ENCODE measurements at places on chromosomes 2 and 18. TPM values are rescaled to one million over a fixed set of nuclear protein-coding genes. Genes with fewer than 3 reads are reported as not detected.

The EPB41L3 gene
- 90.5 TPM for total RNA-seq

GRCh38 chr2:153455403-153455802 is 23.2 kb downstream of the RPRM start:
- H3K27ac ChIP-seq, result no peak overlapping the region
- no peaks in the 10 kb centered on the region for H3K36me3 ChIP-seq
- H3K4me3 ChIP-seq, result no peak overlapping the region
- no peak for DNase-seq

DNA sequence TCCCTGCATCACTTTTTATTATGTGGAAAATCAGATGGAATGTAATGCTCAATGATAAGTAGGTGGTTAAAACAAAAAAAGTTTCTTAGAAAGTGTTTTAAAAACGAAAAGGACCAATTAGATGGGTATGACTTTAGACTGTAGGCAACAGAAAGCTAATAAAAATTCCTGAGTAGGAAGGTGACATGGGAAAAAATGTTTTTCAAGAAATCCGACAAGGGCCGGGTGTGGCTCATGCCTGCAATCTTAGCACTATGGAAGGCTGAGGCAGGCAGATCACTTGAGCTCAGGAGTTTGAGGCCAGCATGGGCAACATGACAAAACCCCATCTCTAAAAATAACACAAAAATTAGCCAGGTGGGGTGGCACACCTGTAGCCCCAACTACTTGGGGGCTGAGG is 126.1 kb downstream of the THADA start:
- H3K27ac ChIP-seq, result no peak overlapping the region
- H3K36me3 ChIP-seq, result no peaks in the 10 kb centered on the region
- DNase-seq, result no peak
- H3K27me3 ChIP-seq, result no peaks in the 10 kb centered on the region
- peaks cover 13% of the 10 kb centered on the region for H3K4me1 ChIP-seq

- no peaks in the 10 kb centered on the region for H3K4me1 ChIP-seq
- peaks cover 14% of the 10 kb centered on the region for H3K36me3 ChIP-seq
- DNase-seq, result no peak
- no peak overlapping the region for H3K27ac ChIP-seq
Measured at GRCh38 chr2:121735518-121736074, 1.1 kb downstream of the NIFK start.

DNA sequence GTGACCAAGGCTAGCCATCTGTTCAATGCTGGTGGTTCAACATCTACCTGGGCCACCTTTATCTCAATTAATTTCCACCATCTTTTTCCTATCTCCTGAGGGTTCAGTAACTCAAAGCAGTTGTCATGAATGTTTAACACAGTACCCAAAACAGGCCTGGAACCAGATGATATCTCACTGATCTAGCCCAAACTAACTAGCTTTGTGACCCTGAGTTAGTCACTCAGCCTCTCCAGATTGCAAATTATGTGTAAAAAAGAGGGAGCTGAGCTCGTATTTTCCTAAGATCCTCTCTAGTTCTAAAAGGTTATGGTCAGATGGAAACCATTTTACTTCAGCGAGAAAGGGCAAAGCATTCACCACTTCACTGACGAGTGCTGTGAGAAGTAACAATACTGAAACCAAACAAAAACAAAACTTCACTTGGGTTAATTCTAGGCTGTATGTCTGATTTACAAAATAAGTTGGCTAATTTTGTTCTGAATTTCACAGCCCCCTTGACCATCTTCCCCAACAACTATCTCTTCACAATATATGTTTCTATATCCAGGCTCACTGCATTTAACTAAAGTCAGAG is 14.8 kb downstream of the SPRED2 start:
- H3K36me3 ChIP-seq, result no peaks in the 10 kb centered on the region
- H3K4me1 ChIP-seq, result peaks cover 15% of the 10 kb centered on the region
- no peak overlapping the region for H3K27ac ChIP-seq
- H3K27me3 ChIP-seq, result no peaks in the 10 kb centered on the region

DNA sequence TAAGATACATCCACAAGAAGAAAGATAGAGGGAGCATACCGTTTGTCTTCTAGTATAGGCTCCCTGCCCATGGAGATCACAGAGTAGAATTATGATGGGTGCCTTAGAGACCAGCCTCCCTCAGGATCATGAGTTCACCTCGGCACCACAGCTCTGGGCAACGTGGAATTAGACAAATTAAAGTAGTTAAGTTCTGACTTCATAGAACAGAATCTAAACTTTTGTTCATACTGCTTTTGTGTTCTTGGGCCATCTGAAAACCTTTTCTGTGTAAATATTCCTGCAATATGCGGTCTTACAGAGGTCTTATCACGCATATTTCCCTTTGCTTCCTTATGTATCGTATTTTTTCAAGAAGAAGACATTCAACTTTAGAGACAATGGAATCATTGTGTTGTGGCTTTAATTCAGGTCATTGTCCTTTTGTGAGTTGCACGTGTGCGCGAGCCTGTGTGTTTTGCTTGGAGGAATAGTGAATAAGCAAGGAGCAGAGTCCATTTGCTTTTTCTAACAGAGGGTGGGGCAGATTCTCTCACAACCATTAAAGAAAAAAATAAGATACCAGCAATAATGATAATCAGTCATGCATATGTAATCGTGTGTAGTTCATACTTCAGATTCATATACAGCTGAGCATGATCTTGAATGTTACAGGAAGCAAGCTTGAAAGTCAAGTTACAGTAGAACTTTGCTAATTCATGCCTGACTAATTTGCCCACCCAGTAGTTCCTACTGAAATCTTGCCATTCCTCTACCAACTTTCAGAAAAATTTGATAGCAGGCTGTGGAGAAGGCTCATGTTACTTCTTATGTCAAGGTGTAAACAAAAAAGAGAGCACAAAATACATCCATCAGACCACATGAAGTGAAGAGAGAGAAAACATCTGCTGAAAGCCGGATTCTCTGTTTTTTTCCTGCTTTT is 243.6 kb downstream of the NEDD4L start:
- no peak overlapping the region for H3K4me3 ChIP-seq
- peaks cover 4% of the 10 kb centered on the region for H3K27me3 ChIP-seq
- peaks cover 11% of the 10 kb centered on the region for H3K4me1 ChIP-seq

The ALKAL2 gene
- total RNA-seq, result not detected

DNA sequence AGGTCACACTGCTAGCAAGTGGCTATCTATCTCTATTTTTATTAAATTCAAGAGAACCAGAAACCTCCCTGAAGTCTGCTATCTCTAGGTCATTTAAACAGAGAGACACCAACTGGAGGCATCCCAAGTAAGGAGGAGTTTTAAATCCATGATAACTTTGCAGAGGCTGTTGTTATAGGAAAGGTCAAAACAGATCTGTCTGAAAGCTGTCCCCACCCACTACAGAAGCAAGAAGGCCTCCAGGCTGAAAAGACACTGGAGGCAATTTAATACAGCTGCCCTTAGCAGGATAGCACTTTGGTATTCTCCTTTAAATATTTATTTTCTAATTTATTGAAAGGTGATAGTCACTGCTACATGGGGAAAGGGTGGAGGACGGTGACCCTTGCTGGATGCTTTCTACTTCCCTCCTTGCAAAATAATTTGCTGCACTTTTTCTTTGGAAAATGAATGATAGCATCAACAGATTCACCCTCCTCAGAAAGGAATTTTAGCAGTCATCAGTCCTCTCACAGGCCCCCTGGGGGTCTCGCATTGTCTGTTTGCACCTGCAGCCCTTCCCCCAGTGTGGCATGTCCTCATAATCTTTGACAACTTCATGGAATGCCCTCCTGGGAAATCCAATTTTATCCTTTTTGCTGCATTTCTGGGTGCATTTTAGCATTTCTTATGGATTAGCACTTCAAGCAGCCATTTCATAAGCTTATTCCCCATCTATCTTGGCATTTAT is 429.5 kb upstream of the TNP1 start:
- peaks cover 5% of the 10 kb centered on the region for H3K36me3 ChIP-seq
- H3K4me3 ChIP-seq, result no peak overlapping the region
- no peaks in the 10 kb centered on the region for H3K27me3 ChIP-seq
- H3K4me1 ChIP-seq, result peaks cover 28% of the 10 kb centered on the region
- peak overlapping the region; percentile 69 for H3K27ac ChIP-seq

- H3K4me1 ChIP-seq, result peaks cover 19% of the 10 kb centered on the region
- H3K27ac ChIP-seq, result no peak overlapping the region
- no peak overlapping the region for H3K4me3 ChIP-seq
- no peaks in the 10 kb centered on the region for H3K27me3 ChIP-seq
Measured at GRCh38 chr2:234450431-234451124, 46.3 kb downstream of the ARL4C start.

GRCh38 chr2:147855316-147855715 is 10.5 kb downstream of the ACVR2A start:
- no peak for DNase-seq
- no peak overlapping the region for H3K4me3 ChIP-seq
- no peaks in the 10 kb centered on the region for H3K4me1 ChIP-seq
- no peak overlapping the region for H3K27ac ChIP-seq

DNA sequence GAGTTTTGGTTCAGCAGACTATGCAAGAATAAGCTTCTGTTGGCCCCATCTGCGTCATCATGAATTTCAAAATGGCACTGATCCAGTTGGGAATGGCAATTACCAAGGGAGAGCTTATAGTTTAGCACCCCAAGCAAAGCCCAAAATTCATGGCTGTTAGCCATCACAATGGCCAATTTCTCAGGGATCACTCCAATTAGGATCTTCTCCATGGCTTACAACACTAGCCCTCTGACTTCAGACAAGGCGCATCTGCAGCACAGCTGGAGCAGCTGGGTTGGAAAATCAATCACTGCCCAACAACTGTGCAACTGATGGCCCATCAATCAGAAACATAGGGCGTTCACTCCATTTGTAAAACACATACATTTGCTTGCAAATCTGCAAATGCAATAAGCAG is 273.6 kb downstream of the SRBD1 start:
- no peaks in the 10 kb centered on the region for H3K36me3 ChIP-seq
- no peak overlapping the region for H3K4me3 ChIP-seq
- peaks cover 2% of the 10 kb centered on the region for H3K4me1 ChIP-seq
- H3K27ac ChIP-seq, result no peak overlapping the region
- DNase-seq, result no peak

- H3K27ac ChIP-seq, result no peak overlapping the region
- H3K27me3 ChIP-seq, result no peaks in the 10 kb centered on the region
- no peak overlapping the region for H3K4me3 ChIP-seq
- H3K36me3 ChIP-seq, result no peaks in the 10 kb centered on the region
- no peak for DNase-seq
- no peaks in the 10 kb centered on the region for H3K4me1 ChIP-seq
Measured at GRCh38 chr2:192357217-192357616, 162.5 kb upstream of the TMEFF2 start.

The GRP gene
- not detected for total RNA-seq

The SLC9A4 gene
- not detected for total RNA-seq

The ACP1 gene
- 85.7 TPM for total RNA-seq

- no peaks in the 10 kb centered on the region for H3K27me3 ChIP-seq
- no peaks in the 10 kb centered on the region for H3K36me3 ChIP-seq
- H3K27ac ChIP-seq, result no peak overlapping the region
- peak; percentile 30 for DNase-seq
- H3K4me3 ChIP-seq, result no peak overlapping the region
- H3K4me1 ChIP-seq, result peaks cover 5% of the 10 kb centered on the region
Measured at GRCh38 chr2:128396946-128397345, 78.3 kb upstream of the HS6ST1 start.

DNA sequence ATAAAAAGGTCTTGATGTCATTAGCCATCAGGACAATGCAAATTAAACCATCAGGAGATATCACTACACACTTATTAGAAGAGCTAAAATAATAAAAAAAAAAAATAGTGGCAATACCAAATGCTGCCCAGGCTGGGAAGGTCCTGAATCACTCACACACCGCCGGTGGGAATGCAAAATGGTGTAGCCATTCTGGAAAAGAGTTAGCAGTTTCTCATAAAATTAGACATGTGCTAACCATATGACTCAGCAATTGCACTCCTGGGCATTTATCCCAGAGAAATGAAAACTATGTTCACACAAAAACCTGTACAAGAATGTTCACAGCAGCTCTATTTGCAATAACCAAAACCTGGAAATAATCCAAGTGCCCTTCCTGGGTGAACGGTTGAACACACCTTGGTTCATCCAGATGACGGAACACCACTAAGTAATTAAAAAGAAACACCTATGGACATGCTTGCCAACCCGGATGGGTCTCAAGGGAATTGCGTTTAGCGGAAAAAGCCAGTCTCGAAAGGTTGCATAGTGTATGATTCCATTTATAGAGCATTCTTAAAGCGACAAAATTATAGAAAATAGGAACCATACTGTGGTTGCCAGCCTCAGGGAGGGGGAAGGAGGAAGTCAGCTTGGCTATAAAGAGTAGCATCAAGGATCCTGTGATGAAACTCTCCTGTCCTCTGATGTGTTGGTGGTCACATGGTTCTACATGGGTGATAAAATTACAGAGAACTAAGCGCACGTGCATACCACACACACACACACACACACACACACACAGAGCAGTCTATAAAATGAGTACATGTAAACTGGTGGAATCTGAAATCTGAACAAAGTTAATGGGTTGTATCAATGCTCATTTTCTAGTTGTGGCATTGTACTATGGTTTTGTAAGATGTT is 4.6 kb downstream of the MBP start:
- no peaks in the 10 kb centered on the region for H3K36me3 ChIP-seq
- peak; percentile 89 for DNase-seq
- H3K27me3 ChIP-seq, result peaks cover 14% of the 10 kb centered on the region
- peaks cover 20% of the 10 kb centered on the region for H3K4me1 ChIP-seq

DNA sequence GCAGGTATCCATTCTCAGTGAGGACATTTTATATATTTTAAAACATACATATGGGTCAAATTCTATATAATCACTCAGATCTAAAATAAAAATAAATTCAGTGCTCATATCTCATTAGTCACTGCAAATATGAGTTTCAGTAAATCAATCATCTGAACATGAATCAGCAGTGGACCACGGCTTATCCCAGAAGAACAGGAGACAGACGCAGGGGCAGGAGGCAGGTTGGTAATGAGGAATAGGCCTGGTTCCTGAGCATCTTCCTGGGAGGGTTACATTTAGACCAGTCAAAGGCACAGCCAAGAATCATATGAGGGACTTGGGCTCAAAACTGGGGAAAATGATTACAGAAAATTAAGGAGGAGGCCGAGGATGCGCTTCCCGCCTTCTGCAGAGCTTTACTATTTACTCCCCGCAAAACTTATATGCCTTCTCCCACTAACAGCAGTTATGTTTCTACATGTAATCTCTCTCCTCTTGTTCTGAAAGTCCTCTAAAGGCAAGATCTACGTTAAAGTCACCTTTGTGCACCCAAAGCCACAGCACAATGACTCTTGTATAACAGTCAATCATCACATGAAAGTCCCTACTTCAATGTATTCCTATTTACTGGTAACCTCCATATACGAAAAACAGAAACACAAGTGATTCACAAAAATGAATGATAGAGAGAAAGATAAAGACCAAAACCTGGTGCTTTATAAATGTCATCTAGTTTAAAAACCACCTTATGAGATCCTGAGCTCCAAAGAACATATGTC is 35.1 kb downstream of the SH3YL1 start:
- H3K27me3 ChIP-seq, result no peaks in the 10 kb centered on the region
- H3K36me3 ChIP-seq, result peaks cover 10% of the 10 kb centered on the region
- H3K4me1 ChIP-seq, result no peaks in the 10 kb centered on the region
- H3K27ac ChIP-seq, result no peak overlapping the region

- H3K4me3 ChIP-seq, result no peak overlapping the region
- no peak overlapping the region for H3K27ac ChIP-seq
- no peaks in the 10 kb centered on the region for H3K4me1 ChIP-seq
- no peaks in the 10 kb centered on the region for H3K27me3 ChIP-seq
- H3K36me3 ChIP-seq, result no peaks in the 10 kb centered on the region
Measured at GRCh38 chr18:66156946-66157687, 406.3 kb downstream of the CDH7 start.

- no peak overlapping the region for H3K27ac ChIP-seq
- H3K27me3 ChIP-seq, result no peaks in the 10 kb centered on the region
- H3K36me3 ChIP-seq, result no peaks in the 10 kb centered on the region
- no peak for DNase-seq
- H3K4me1 ChIP-seq, result peaks cover 14% of the 10 kb centered on the region
Measured at GRCh38 chr2:96888072-96889011, 18.5 kb upstream of the SEMA4C start.

GRCh38 chr2:216507220-216508160 is 8.8 kb downstream of the RPL37A start:
- H3K36me3 ChIP-seq, result peaks cover 27% of the 10 kb centered on the region
- no peak for DNase-seq
- H3K4me3 ChIP-seq, result no peak overlapping the region
- no peaks in the 10 kb centered on the region for H3K27me3 ChIP-seq
